ENCODE measurements at places on chromosomes 2 and 18.

- DNase-seq, result no peak
- H3K4me3 ChIP-seq, result no peak overlapping the region
- H3K36me3 ChIP-seq, result no peaks in the 10 kb centered on the region
- no peaks in the 10 kb centered on the region for H3K4me1 ChIP-seq
- no peaks in the 10 kb centered on the region for H3K27me3 ChIP-seq
These were observed 155.5 kb upstream of the ACVR2A start for GRCh38 chr2:147689220-147689909.

DNA sequence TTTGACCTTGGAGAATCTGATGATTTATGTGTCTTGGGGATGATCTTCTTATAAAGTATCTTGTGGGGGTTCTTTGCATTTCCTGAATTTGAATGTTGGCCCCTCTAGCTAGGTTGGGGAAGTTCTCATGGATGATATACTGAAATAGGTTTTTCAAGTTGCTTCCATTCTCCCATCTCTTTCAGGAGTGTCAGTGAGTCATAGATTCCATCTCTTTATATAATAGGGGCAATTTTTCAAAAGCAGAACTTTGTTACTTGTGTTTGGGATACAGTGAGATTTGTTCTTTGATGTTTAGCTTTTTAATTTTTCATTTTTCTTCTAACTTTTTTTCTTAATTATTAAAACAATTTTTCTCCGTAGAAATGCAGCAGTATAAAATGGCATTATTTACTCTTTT lies 19.4 kb downstream of the TMEM87B start:
- no peaks in the 10 kb centered on the region for H3K27me3 ChIP-seq
- H3K36me3 ChIP-seq, result no peaks in the 10 kb centered on the region
- no peak overlapping the region for H3K27ac ChIP-seq
- no peak for DNase-seq
- no peak overlapping the region for H3K4me3 ChIP-seq

- no peaks in the 10 kb centered on the region for H3K36me3 ChIP-seq
- DNase-seq, result no peak
- no peak overlapping the region for H3K4me3 ChIP-seq
- no peaks in the 10 kb centered on the region for H3K4me1 ChIP-seq
These were observed 78.0 kb upstream of the GATA6 start for GRCh38 chr18:22091341-22091740.

GRCh38 chr2:238240757-238241711 lies 1.2 kb upstream of the HES6 start:
- DNase-seq, result peak; percentile 83
- H3K27me3 ChIP-seq, result no peaks in the 10 kb centered on the region
- H3K27ac ChIP-seq, result peak overlapping the region; percentile 74
- H3K4me3 ChIP-seq, result peak overlapping the region; percentile 39
- H3K4me1 ChIP-seq, result peaks cover 40% of the 10 kb centered on the region
- no peaks in the 10 kb centered on the region for H3K36me3 ChIP-seq

GRCh38 chr2:14717131-14717530 lies 84.6 kb downstream of the LRATD1 start:
- H3K4me1 ChIP-seq, result no peaks in the 10 kb centered on the region
- DNase-seq, result no peak
- H3K4me3 ChIP-seq, result no peak overlapping the region

- H3K27me3 ChIP-seq, result no peaks in the 10 kb centered on the region
- H3K4me1 ChIP-seq, result peaks cover 54% of the 10 kb centered on the region
- H3K36me3 ChIP-seq, result no peaks in the 10 kb centered on the region
- DNase-seq, result no peak
- H3K4me3 ChIP-seq, result no peak overlapping the region
These were observed 24.8 kb downstream of the NCOA1 start for GRCh38 chr2:24515831-24516230.

- H3K4me1 ChIP-seq, result no peaks in the 10 kb centered on the region
- no peaks in the 10 kb centered on the region for H3K27me3 ChIP-seq
- no peaks in the 10 kb centered on the region for H3K36me3 ChIP-seq
These were observed 13.4 kb downstream of the DTYMK start for GRCh38 chr2:241673189-241673663.

DNA sequence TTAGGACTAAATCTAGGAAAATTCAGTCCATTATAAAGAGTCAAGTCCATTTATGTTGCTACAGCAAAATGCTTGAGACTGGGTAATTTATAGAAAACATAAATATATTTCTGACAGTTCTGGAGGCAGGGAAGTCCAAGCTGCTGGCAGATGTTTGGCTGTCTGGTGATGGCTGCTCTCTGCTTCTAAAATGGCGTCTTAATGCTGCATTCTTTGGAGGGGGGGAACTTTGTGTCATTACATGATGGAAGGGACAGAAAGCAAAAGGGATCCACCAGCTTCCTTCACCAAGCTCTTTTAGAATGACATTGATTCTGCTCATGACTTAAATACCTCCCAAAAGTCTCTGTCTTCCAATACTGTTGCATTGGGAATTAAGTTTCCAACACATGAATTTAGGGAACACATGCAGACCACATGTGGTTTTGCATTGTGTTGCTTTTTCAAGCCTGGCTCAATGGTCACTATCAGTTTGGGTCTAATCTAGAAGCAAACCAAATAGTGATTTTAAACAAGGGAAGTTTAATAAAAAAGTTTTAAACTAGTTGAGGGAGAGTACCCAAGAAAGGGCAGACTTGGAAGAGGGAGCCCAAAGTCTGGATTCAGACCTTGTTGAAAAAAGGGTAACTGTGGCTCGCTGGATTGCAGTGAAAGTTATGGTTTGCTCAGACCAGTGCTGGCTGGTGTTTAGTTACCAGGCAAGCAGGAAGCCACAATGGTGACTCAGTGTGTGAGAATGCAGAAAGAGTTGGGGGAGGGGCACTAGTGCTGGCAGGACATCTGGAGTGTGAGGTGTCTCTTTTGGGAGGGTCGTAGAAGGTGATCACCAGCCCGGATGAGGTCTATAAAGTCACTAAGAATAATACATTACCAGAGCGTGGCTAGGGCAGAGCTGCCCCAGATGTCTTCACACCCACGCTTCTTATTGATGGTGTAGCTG lies 30.8 kb downstream of the C18orf54 start:
- no peak overlapping the region for H3K4me3 ChIP-seq
- H3K36me3 ChIP-seq, result no peaks in the 10 kb centered on the region
- no peaks in the 10 kb centered on the region for H3K27me3 ChIP-seq
- H3K27ac ChIP-seq, result no peak overlapping the region
- no peaks in the 10 kb centered on the region for H3K4me1 ChIP-seq

DNA sequence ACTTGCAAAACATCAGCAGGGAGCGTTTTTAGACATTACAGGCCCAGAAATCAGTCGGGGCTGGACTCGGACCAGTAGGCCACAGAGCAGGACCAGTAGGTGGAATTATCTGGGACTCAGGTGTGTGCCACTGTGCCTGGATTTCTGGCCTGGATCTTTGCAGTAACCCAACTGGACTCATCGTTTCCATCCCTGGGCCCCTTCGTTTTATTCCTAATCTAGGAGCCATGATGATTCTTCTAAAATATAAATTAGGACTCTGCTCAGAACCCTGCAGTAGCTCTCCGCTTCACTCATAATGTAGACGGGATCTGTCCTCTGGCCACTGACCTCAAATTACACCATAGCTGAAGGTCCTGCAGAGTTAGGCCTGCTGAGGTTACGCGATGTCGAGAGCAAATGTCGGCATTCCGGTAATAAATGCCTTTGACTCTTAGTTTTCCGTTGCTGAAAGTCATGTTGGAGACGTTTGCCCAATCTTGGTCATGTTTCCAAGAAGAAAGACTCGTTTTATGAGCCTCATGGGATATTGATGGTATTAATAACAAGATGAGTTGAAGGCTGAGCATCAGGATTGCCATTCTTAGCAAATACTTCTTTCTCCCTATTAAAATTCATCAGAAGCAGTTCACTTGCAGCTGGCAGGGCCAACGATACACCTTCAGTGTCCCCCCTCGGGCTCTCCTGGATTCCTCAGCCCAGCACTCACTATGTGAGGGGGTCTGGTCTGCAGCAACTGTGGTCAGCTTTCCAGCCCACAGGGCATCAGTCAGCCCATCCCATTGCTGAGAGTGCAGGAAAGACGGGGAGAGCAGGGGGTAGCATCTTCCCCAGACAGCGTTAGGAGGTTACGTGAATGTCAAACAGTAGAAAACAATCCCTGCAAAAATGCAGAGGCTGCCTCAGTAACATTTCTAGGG lies 39.9 kb upstream of the KLF11 start:
- no peak for DNase-seq
- H3K4me3 ChIP-seq, result no peak overlapping the region
- H3K36me3 ChIP-seq, result no peaks in the 10 kb centered on the region
- no peaks in the 10 kb centered on the region for H3K27me3 ChIP-seq
- peaks cover 8% of the 10 kb centered on the region for H3K4me1 ChIP-seq
- peak overlapping the region; percentile 53 for H3K27ac ChIP-seq

DNA sequence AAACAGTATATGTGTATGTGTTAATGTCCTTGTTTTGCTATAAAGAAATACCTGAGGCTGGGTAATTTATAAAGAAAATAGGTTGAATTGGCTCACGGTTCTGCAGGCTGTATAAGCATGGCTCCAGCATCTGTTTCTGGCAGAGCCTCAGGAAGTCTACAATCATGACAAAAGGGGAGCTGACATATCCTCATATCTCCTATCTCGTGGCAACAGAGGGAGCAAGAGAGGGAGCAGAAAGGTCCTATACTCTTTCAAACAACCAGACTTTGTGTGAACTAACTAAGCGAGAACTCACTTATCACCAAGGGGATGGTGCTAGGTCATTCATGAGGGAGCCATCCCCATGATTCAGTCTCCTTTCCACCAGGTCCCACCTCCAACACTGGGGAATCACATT lies 13.0 kb downstream of the CALCRL start:
- H3K27ac ChIP-seq, result no peak overlapping the region
- no peaks in the 10 kb centered on the region for H3K36me3 ChIP-seq
- no peak for DNase-seq
- H3K4me1 ChIP-seq, result peaks cover 4% of the 10 kb centered on the region
- H3K4me3 ChIP-seq, result no peak overlapping the region
- H3K27me3 ChIP-seq, result no peaks in the 10 kb centered on the region

DNA sequence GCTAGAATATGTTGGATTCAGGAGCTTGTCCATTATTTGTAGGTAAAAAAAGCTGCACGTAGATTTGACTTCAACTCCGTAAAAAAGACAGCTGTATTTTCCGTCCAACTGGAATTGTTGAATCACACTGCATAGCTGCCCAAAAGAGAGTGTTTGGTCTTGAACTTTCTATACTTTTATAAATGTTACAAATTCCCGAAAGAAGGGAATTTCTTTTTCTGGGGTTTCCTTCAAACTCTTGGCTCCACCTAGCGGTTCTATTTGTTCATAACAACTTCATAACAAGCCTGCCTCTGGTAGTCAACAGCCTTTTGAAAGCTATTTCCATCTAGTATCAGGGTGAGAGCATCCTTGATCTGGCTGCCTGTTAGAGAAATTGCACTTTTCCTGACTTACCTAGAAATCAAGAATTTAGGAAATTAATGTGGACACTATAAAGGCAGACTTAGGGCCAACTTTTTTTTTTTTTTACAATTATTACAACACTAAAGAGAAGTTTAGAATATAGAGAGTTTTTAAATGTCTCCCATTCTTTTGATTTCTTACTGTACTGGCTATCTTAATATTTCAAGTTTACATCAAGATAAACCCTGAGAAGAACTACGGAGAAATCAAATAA lies 48.1 kb downstream of the TMEM185B start:
- no peak for DNase-seq
- H3K27me3 ChIP-seq, result no peaks in the 10 kb centered on the region
- no peak overlapping the region for H3K27ac ChIP-seq
- H3K4me3 ChIP-seq, result no peak overlapping the region
- H3K4me1 ChIP-seq, result peaks cover 16% of the 10 kb centered on the region

DNA sequence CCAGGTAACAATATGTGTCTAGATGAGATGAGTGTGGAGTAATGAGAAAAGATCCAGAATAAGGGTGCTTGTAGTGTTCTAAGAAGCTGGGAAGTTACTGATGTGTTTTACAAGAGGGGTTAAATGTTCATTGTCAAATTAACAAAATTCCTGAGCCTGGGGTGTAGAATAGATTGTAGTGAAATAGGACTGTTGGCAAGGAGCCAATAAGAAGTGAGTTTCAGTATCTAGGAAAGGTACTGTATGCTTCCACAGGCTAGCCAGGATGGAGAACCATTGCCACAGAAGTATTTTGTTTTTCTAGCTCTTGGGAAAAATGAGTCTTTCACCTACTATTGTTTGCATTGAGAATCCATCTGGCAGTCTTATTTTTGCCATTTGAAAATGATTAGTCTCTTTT lies 10.5 kb downstream of the DOK6 start:
- H3K4me3 ChIP-seq, result no peak overlapping the region
- no peaks in the 10 kb centered on the region for H3K27me3 ChIP-seq
- no peak overlapping the region for H3K27ac ChIP-seq
- DNase-seq, result no peak

- no peaks in the 10 kb centered on the region for H3K27me3 ChIP-seq
- peaks cover 26% of the 10 kb centered on the region for H3K4me1 ChIP-seq
- peak; percentile 31 for DNase-seq
- no peak overlapping the region for H3K27ac ChIP-seq
- H3K4me3 ChIP-seq, result no peak overlapping the region
These were observed 3.4 kb downstream of the NAGK start for GRCh38 chr2:71071681-71072398.

GRCh38 chr2:45782986-45783385 lies 131.5 kb downstream of the PRKCE start:
- H3K27me3 ChIP-seq, result no peaks in the 10 kb centered on the region
- no peak overlapping the region for H3K27ac ChIP-seq
- no peaks in the 10 kb centered on the region for H3K36me3 ChIP-seq
- no peak for DNase-seq
- no peak overlapping the region for H3K4me3 ChIP-seq
- peaks cover 13% of the 10 kb centered on the region for H3K4me1 ChIP-seq

GRCh38 chr2:111031546-111032478 lies 88.9 kb upstream of the BCL2L11 start:
- peaks cover 11% of the 10 kb centered on the region for H3K4me1 ChIP-seq
- no peak overlapping the region for H3K27ac ChIP-seq
- no peak overlapping the region for H3K4me3 ChIP-seq
- no peak for DNase-seq
- no peaks in the 10 kb centered on the region for H3K27me3 ChIP-seq

DNA sequence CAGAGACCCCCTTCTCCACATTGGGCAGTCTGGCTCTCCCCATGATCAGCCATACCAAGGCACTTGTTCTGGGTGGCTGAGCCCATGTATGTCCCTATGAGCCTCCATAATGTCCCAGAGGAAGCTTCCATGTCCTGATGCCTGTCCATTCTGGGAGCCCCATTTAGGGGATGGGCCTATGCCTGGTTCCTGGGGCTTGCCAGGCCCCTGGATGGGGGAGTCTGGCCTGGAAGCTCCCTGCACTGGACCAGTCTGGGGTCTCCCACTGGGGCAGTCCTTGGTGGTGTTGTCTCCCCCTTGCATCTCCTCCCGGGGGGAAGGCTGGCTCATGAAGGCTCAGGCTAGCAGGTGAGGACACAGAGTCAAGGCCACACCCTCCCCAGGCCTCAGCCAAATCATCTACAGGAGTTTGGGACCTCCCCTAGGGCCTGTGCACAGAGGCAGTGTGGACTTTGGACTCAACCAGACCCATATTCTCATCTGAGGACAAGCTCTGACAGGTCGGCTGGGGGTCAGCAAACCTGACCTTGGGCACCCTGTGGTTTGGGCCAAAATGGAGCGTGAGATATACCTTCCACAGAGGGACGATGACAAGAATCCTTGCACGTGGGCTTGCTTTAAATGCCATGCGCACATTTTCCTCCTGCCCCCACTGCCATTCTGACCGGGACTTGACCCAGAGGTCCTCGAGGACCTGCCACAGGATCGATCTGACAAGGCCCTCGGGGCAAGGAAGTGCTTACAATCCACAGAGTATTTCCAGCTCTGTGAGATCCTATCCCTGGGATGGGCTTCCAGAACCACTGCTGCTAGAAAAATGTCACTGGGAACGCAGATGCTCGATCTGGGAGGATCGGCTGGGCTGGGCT lies 38.8 kb downstream of the INHBB start:
- no peaks in the 10 kb centered on the region for H3K4me1 ChIP-seq
- H3K4me3 ChIP-seq, result no peak overlapping the region
- no peak overlapping the region for H3K27ac ChIP-seq
- no peaks in the 10 kb centered on the region for H3K27me3 ChIP-seq
- DNase-seq, result no peak
